ENCODE measurements at places on chromosomes 2 and 18.

DNA sequence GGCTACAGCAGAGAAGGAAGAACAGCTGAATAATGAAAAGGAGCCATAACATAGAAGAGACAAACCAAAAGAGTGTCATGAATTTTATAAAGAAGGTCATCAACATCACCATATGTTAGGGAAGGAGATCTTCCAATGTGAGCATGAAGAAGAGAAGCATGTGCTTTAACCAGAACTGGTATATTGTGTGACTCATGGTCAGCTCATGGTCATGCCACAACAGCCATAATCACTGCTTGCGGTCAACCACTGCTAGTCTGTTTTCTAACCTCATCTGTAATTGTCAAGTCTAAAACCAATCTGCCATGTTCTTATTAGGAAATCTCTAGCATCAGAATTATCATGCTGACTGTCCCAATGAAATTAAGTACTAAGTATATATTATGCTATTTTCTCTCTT, 204.1 kb upstream of the VRK2 start:
- DNase-seq, result no peak

GRCh38 chr2:28972778-28973335, 8.2 kb upstream of the TOGARAM2 start:
- no peak for DNase-seq

DNA sequence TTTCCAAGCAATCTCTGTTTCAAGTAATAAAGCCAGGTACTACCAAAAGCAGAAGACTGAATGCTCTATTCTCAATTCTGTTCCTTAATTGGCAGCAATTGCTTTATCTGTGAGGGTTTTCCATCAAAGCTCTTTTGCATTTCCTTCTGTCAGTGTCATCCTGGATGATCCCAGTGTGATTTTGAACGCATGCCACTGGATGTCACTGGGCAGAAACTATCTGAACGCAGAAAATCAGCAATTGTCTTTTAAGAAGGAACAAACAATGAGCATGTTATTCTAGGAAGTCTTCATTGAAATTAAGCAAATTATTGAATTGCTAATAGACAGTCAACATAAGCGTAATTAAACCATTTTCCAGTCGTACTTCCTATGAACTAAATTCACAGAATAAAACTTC, 259.0 kb upstream of the REG3G start:
- DNase-seq, result no peak

DNA sequence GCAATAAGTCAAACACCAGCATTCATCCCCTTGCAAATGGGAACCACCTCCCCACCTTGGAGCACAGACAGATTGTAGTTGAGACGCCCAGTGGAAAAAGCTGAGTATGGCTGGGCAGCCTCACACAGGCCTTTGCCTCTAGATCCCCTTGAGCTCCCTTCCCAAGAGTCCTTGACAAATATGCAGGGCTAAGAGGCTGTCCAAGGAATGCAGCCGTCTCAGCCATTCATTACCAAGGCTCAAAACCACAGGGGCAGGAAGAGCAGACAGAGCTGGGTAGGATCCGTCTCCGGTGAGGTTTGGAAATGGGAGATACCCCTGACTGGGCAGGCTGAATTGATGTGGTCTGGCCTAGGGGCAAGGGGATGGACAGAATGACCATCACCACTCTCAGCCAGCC, 557.1 kb downstream of the TNS1 start:
- no peak for DNase-seq

GRCh38 chr2:16728351-16729136, 62.9 kb upstream of the CYRIA start:
- no peak for DNase-seq

- no peak for DNase-seq
Measured at GRCh38 chr2:66885775-66886383, 451.0 kb downstream of the MEIS1 start.

DNA sequence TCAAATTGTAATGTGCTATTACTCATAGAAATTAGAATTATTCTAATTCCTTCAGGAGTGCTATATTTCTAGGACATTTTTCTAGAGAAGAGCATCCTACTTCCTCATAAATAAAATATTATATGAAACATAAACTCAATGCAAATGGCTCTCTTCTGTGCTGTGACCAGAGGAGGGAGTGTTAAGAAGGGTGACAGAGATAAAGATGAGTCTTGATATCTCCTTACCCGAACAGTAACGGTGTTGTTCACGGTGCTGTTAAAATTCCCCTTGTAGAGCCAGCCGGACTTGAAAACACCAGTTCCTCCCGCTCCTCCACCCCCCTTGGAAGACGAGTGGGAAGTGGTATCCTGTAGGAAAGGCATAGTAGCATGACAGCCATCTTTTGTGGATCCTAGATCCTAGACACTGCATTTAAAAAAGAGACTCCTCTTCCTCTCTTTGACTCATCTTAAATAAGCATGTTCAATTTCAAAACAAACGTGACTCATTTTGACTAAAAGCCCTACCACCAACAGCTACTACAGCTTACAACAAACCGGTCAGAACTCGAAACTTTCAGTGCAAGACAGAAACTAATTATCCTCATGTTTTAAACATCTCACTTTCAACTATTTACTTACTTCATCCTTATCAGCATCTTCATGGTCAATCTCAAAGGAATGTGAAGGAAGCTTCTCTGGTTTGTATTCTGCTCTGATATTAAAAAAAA, 156.3 kb downstream of the DOCK10 start:
- DNase-seq, result no peak
